Neural crest cell (in vitro differentiated cells): ENCODE measurements at places on chromosomes 7 and 10.

DNA sequence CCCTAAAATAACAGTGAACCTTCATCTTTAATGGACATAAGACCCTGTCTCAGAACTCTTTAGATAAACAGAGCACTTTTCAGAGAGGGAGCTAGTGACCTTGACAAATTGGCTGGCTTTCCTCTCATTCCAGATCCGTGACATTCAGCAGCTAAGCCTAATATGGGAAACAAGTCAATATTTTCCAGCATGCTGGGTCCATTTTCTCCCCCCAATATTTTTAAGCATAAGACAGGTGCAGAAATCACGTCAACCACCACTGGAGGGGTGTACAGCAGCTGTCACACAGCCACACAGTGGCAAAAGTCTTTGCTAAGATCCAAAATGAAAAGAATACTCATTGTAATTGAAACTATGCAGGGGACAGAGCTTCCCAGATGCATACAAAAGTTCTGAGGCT lies 26.1 kb downstream of the LRRTM3 start:
- no peak for DNase-seq

- no peak for DNase-seq
Observed at GRCh38 chr7:68562323-68562899, 1035.9 kb upstream of the AUTS2 start.

DNA sequence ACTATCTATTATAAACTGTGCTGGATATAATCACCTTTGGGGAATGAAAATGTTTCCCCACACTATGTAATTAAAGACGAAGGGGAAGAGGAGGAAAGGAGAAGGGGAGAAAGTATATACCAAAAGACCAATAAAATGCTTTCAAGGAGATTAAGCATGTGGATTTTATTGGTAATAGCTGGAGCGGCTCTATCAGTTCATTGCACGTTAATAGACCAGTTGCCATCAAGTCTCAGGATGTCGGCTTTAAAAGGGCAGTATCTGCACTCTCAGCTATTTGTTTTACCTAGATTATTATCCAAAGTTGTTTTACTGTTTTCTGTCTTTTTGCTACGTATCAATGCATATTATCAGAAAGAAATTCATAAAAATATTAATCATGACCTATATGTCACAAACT lies 9.0 kb downstream of the ETV1 start:
- DNase-seq, result no peak

DNA sequence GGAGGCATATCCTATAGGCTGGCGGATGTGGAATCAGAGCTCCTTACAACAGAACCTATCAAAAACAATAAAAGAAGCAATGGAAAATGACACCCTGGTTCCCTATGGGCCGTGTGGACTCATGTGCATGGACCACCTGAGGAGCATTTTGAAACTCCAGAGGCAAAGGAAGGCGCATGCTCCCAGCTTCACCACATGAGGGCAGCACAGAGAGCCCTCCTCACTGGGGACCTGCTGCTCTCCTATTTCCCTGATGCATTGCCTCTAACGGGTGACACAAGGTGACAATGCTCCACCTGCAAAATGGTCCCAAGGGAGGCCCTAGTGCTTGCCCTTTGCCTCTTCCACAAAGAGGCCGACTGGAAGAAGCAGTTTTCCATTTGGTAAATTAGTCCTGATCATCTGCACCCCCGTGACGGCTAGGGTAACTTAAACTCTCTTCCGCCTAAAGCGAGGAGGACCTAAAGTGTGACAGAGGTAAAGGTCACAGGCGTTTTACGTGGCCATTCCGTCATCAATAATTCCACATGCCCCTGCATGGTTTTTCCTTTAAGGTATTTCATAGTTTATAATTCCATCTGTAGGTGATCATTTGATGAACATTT lies 67.7 kb downstream of the GPAM start:
- DNase-seq, result peak; percentile 50

DNA sequence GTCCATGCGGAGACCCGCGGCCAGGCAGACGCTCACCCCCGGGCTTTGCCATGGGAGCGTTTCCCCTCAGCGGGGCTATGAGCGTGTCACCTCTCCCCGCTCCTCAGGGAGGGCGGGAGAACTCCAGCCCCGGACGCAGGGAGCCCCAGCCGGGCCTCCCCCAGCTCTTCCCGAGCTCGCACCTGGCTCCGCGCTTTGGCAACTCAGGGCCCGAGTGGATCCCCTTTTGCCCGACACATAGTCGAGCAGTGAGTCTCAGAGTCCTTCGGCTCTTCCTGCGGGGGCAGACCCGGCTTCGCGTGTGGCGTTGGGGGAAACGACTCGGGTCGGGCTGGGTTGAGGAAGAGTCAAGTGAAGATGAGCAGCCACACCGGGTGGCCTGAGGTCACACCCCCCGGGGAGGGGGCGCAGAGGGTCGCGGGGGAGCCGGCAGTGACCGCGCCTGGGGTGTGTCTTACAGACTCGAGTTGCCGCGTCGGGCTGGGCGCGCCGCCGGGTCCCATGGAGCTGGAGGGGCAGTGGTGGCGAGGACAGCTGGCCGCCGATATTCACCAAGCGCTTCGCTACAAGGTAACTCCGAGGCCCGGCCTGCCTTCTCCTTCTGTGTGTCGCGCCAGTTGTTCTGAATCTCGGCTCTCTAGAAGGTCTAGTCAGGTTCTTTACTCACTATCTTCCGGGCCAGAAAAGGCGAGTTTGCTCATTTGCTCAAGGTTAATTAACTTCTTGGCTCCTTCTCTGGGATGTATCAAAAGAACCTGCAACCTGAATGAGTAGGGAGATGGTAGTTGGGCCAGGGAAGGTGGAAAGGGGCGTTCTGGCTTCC lies 721 bp downstream of the CCNJ start:
- DNase-seq, result peak; percentile 49

DNA sequence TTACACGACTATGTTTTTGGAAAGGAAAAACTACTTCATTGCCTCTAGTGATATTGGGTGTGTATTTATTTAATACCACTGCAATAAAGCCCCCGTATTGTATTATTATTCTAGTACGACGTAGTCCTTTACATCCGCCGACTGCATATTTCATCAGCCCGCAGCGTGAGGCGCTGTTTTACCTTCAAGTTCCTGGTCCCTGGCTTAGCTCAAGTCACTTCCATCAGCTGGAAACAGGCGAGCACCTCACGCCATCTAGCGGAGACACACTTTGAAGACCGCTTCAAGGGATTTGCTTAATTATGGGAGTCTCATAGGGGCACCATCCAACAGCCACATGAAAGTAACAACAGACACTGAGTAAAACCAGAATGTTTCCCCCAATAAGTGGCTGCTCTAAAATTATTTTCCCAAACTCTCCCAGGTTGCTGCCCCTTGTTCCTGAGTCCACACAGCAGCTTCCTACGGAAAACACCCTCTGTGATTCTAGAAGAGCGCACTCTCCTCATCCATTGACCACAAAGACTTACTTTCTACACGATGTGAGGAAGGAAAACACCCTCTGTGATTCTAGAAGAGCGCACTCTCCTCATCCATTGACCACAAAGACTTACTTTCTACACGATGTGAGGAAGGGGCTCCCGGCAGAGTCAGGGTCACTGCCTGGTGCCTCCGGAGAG lies 15.7 kb upstream of the ITIH2 start:
- DNase-seq, result peak; percentile 78

GRCh38 chr10:117249493-117250093 lies 8.7 kb downstream of the SLC18A2 start:
- DNase-seq, result no peak

- peak; percentile 11 for DNase-seq
Observed at GRCh38 chr10:81875467-81876252, 666 bp downstream of the NRG3 start.

DNA sequence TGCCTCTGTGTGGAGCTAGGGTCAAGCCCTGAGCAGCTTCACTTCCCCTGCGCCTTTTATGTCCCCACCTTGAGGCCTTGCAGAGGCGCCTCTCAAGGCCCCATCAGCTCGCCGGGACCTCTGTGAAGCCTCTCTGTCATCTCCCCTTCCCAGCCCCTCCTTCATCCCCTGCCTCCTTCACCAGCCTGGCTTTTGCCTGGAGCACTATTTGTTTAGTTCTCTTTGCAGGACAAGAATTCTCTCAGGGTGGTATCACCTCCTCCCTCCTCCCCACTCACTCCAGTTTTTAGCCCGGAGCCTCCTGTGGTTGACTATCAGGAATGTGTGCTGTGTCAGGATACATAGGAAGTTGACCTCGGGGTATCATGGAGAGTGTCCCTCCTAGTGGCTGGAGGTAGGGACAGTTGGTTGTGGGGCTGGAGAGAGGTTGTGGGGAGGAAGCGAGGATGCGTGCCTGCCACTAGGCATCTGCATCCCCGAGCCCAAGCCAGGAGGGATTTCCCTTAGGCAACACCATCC lies 89.8 kb upstream of the ANLN start:
- DNase-seq, result no peak

DNA sequence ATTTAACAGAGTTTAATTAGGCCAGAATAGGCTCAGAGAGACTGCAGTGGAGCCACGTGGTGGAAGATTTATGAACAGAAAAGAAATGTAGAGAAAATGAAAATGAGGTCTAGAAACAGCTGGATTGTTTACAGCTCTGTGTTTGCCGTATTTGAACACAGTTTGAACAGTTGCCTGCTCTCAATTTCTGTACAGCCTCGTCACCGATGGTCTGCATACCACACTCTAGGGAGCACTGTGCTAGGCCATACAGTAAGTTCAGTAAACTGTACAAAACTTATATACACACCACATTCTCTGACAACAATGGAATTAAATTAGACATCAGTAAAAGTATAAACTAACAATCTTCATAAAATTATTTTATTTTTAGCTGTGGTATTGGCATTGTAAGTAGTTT lies 11.1 kb upstream of the CYP2E1 start:
- no peak for DNase-seq

- DNase-seq, result peak; percentile 14
Observed at GRCh38 chr10:73413108-73413527, 740 bp downstream of the ANXA7 start.

DNA sequence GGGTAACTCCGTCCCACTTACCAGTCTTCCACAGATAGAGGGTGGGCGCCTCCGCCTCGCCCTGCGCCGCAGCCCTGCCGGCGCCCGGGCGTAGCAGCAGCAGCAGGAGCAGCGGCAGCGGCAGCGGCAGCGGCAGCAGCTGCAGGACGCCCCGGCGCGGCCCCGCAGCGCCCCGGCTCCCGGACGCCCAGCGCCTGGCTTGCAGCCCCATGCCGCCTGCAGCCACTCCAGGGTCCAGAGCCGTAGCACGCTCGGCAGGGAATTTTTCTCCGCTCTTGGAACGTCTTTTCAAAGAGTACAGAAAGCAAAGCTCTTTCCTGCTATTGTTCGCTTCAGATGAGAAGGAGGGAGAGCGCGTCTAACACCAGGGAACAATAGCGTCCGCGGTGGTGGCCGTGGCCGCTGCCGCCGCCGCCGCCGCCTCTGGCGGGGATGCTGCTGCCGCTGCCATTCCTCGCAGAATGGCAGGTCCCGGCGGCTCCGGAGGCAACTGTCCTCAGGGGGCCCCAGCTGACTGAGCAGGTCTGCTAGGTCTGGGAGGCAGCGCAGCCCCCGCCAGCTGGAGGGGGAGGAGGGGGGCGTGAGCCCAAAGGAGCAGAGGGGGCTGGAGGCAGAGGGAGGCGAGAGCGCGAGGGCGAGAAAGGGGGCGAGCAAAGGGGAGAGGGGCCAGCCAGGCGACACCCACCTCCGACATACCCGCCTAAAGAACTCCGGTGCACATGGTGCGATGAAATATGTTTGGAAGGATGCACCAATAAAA lies at the start of gene THSD7A:
Gene THSD7A (minus strand): TSS at position 463 of the 760 bp plus-strand sequence. CDS start 252 bp downstream, at position 211.
- DNase-seq, result peak; percentile 55

DNA sequence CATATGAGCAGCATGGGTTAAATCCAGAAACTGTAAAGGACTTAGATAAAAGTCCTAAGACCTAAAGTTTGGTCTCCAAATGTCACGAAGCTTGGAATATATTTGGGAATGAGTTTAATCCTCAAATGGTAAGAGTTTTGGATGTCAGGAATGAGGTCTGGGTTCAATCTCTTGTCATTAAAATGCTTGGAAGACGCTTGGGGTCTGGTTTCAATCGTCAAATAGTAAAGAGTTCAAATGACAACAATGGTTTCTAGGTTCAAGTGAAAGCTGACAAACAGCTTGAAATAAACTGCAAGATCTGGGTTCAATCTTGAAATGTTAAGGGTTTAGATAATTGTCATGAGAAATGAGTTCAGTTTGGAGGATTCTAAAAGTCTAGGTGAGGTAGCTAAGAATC lies 385.5 kb upstream of the HPS1 start:
- DNase-seq, result no peak

DNA sequence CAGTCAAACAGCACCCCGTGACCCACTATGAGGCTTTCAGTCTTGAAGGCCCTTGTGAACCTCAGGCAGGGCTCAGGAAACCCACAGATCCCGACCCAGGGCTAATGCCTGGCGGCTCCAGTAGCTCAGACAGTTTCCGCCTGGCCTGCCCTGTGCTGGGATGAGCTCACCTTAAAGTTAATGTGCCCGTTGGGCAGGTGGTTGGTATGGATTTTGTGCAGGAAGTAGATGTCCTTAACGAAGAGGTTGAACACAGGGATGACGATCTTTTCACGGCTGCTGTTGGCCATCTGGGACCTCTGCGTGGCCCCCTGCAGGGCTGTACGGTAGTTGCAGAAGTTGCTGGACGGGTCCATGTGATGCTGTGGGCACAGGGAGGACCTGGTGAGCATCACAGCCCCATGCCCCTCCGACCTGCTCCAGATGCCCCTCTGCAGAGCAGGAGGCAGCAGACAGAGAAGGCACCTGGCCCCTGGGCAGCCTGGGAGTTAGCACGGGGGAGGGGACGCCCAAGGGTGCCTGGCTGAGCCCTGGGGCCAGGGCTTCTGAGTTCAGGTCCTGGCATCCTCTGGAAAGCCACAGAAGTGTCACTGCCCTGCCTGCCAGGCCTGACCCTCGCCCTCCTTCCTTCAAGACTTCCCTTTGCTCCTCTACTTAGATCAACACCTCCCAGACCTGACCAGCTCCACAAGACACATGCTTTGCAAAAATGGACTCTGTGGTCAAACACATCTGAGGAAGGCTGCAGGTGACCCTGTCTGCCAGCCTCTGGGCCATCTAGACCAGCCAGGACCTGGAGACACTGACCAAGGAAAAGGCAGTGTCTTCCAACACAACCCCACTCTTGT lies 59.8 kb downstream of the CSGALNACT2 start:
- DNase-seq, result no peak

DNA sequence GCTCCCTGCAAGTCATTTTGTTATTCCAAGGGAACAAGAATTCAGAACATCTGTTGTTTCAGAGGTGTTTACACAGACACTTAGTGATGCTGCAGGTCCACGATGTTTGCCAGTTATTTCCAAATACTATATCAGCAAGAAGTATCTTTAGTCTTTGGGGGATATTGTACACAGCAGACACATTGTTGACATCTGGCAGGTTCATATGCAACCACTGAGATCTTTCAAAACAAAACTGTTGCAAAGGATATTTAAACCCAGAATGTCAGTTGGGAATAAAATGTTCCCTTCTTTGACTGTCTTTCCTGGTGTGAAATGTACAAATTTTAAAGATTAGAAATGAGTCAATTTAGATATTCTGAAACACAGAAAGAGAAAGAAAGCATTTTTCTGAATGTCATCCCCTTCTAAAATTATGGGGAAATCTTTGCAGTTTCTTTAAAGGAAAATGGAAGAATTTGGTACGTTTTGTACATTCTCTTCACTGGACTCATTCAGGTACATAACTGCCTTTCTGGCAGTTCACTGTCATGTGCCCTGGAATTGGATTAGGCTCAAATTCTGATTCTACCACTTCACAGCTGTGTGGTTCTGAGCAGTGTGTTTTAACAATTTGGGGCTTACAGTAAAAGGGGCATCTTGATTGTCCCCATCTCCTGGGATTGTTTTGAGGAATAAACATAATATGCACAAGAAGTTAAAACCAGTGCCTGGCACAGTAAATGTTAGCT lies 40.3 kb upstream of the CELF2 start:
- DNase-seq, result no peak

- DNase-seq, result no peak
Observed at GRCh38 chr10:59258890-59259289, 82.4 kb downstream of the PHYHIPL start.
